Mononuclear cell (primary cell): ENCODE measurements at places on chromosomes 5 and 9. TPM values are rescaled to one million over a fixed set of nuclear protein-coding genes. Genes with fewer than 3 reads are reported as not detected.

Gene ANKRD31
- total RNA-seq = 0.63 TPM

Gene GDNF
- not detected for total RNA-seq

Gene SARDH
- 4.7 TPM for total RNA-seq

Gene CARD9
- total RNA-seq = 8.5 TPM

Gene ARL15
- 30.3 TPM for total RNA-seq

Gene CHSY3
- 0.10 TPM for total RNA-seq

Gene EPB41L4A
- 3.4 TPM for total RNA-seq

Gene TICAM2
- total RNA-seq = 1.2 TPM

Gene CDH9
- 0.10 TPM for total RNA-seq

Gene ARID3C
- not detected for total RNA-seq

Gene WNK2
- 0.10 TPM for total RNA-seq

Gene FCN2
- total RNA-seq = not detected

Gene EQTN
- total RNA-seq = not detected

Gene IFNK
- not detected for total RNA-seq

Gene ORM2
- not detected for total RNA-seq

Gene FIBCD1
- not detected for total RNA-seq

Gene ZNF474
- total RNA-seq = 0.10 TPM

Gene NPR3
- 0.52 TPM for total RNA-seq

Gene IL13
- 0.31 TPM for total RNA-seq

Gene PLCXD3
- under 0.01 TPM for total RNA-seq

Gene TOMM5
- 37.5 TPM for total RNA-seq

Gene ANKRD18A
- total RNA-seq = 2.0 TPM

Gene NR4A3
- 18.5 TPM for total RNA-seq

Gene OMD
- total RNA-seq = not detected

Gene RGS3
- 15.4 TPM for total RNA-seq

Gene DAB2IP
- 0.10 TPM for total RNA-seq

Gene PRRX2
- total RNA-seq = not detected

Gene TRIM36
- total RNA-seq = 0.42 TPM

Gene PKD2L2
- total RNA-seq = not detected

Gene DOLPP1
- 1.9 TPM for total RNA-seq

Gene NUTM2F
- total RNA-seq = not detected

Gene SLCO6A1
- not detected for total RNA-seq

Gene CSNK1A1
- 249 TPM for total RNA-seq

Gene PROB1
- total RNA-seq = 0.21 TPM

Gene MARCHF11
- not detected for total RNA-seq

Gene SAPCD2
- total RNA-seq = 3.3 TPM

Gene C9orf153
- total RNA-seq = 1.9 TPM

Gene HTR1A
- not detected for total RNA-seq

Gene GPR21
- 3.1 TPM for total RNA-seq

Gene TAF11L2
- total RNA-seq = not detected

Gene EIF4E1B
- 0.10 TPM for total RNA-seq
